Muscle of leg (tissue), 16 donors: ENCODE measurements at places on chromosomes 6 and 20. TPM values are rescaled to one million over a fixed set of nuclear protein-coding genes. Genes with fewer than 3 reads are reported as not detected.
A peak's percentile ranks its signal among the peaks of the same experiment; 100 is the strongest.

Gene BPIFB2
- not detected for total RNA-seq

Gene ZNF318
- 9.4 TPM for total RNA-seq

DNA sequence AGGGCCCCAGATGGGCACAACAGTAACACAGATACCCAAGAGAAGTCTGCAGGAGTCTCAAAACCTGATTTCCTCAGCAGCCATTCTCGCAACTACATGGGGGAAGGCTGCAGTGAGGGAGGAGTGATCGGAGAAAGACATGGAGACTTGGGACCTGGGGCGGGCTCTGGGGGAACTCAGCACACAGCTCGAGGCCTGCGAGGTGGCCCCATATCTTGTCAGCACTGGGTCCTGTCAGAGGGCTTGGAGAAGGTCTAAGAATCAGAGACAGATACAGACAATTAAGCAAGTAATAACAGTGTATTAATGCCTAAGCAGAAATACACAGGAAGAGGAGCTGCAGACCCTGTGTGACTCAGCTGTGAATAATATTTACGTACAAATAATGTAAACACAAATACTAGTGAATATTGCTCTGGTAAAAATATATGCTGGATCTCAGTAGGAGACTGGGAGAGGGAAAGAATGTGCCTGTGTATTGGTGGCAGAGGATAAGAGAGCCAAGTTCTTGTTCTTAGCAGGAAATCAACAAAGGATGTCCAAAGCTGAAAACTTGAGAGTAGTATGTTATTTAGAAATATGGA, 336.2 kb downstream of the ZFAND3 start:
- peak overlapping the region; percentile 10 for H3K27ac ChIP-seq
- no peak for DNase-seq
- H3K4me1 ChIP-seq, result peaks cover 26% of the 10 kb centered on the region
- H3K4me3 ChIP-seq, result no peak overlapping the region
- peaks cover 24% of the 10 kb centered on the region for H3K36me3 ChIP-seq

GRCh38 chr6:137765059-137765458, 102.0 kb upstream of the TNFAIP3 start:
- H3K27me3 ChIP-seq, result no peaks in the 10 kb centered on the region
- no peaks in the 10 kb centered on the region for H3K4me1 ChIP-seq
- no peaks in the 10 kb centered on the region for H3K36me3 ChIP-seq
- H3K4me3 ChIP-seq, result no peak overlapping the region
- H3K27ac ChIP-seq, result no peak overlapping the region

- peak overlapping the region; percentile 87 for H3K27ac ChIP-seq
- peaks cover 3% of the 10 kb centered on the region for H3K27me3 ChIP-seq
- DNase-seq, result peak; percentile 62
- peaks cover 36% of the 10 kb centered on the region for H3K4me1 ChIP-seq
- no peak overlapping the region for H3K4me3 ChIP-seq
These were observed 108.8 kb downstream of the PPP1R14C start for GRCh38 chr6:150251566-150252186.

DNA sequence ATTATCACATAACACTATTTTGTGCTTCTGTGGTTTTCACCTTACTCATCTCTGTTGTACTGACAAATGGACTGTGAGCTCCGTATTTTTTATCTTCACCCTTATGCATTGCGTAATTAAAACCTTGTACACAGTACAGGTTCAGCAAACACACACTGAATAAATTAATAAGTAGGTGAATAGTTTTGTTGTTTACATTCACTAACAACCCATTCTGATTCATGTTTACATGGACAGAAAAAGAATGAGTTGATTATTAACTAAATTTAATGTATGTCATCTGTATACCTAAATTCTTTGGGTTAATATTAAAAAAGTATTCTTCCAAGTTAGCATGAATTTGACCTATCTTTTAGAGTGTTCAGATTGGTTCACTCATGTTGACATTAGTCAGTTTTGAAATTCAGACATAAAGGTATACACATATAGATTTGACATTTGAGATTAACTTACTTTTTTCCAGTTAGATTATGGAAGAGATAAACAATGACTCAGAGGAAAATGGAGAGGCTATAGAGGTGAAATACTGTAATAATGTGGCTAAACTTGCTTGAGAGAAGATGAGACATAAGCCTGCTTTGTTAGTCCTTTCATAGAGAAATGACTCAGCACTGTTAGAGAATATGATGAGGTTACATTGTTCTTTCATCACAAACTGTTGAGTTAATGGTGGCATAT, 541.7 kb upstream of the FLRT3 start:
- no peak for DNase-seq
- H3K4me3 ChIP-seq, result no peak overlapping the region
- H3K4me1 ChIP-seq, result no peaks in the 10 kb centered on the region
- H3K27ac ChIP-seq, result no peak overlapping the region
- H3K27me3 ChIP-seq, result no peaks in the 10 kb centered on the region
- no peaks in the 10 kb centered on the region for H3K36me3 ChIP-seq

DNA sequence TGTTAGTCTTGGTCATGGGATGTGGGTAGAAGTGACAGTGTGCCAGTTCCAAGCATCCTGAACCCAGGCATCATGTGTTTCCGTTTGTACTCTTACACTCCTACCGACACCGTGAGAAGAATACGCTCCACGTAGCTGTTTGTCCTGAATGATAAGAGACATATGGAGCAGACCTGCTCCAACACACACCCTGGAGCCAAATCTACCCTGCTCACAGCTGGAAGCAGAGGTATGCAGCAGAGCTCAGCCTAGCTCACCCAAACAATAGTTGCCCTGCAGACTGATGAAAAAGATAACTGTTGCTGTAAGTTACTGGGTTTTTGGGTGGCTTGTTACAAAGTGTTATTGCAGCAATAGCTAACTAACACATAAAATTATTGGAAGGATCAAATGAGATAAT, 14.3 kb upstream of the PDSS2 start:
- H3K4me3 ChIP-seq, result no peak overlapping the region
- no peak overlapping the region for H3K27ac ChIP-seq
- no peak for DNase-seq

DNA sequence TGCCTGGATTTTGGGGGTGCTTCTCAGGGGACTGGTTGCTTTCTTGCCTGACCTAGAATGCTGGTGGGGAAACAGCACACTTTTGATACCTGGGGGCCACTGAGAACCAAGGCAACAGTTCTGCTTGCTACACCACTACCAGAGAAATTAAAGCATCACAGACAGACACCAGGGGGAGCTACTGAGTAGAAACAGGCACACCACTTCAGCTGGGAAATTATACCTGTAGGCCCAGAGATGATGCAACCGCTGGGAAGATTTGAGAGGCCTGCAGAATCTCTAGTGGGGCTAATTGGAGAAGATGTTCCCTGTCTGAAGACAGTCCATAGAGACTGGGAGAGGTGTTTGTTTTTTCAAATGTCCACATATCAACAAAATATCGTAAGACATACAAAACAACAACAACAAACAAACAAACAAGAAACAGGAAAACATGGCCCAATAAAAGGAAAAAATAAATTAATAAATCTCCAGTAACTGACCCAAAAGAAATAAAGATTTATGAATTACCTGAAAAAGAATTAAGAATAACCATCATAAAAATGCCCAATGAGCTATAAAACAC, 129.4 kb upstream of the RIN2 start:
- H3K36me3 ChIP-seq, result no peaks in the 10 kb centered on the region
- no peak overlapping the region for H3K4me3 ChIP-seq
- peak; percentile 37 for DNase-seq
- H3K27ac ChIP-seq, result no peak overlapping the region
- H3K4me1 ChIP-seq, result peaks cover 4% of the 10 kb centered on the region

Gene LRRC73
- 0.22 TPM for total RNA-seq

GRCh38 chr6:105317607-105318533, 85.0 kb downstream of the PREP start:
- H3K4me3 ChIP-seq, result no peak overlapping the region
- no peak for DNase-seq
- peaks cover 13% of the 10 kb centered on the region for H3K4me1 ChIP-seq
- H3K27ac ChIP-seq, result no peak overlapping the region

GRCh38 chr6:117607511-117607910, 5.2 kb upstream of the GOPC start:
- H3K4me1 ChIP-seq, result peaks cover 3% of the 10 kb centered on the region
- H3K4me3 ChIP-seq, result no peak overlapping the region
- peaks cover 2% of the 10 kb centered on the region for H3K27me3 ChIP-seq
- no peaks in the 10 kb centered on the region for H3K36me3 ChIP-seq
- no peak for DNase-seq
- no peak overlapping the region for H3K27ac ChIP-seq

- no peak for DNase-seq
- H3K4me1 ChIP-seq, result no peaks in the 10 kb centered on the region
- no peaks in the 10 kb centered on the region for H3K27me3 ChIP-seq
- no peak overlapping the region for H3K4me3 ChIP-seq
These were observed 621.5 kb upstream of the BTBD3 start for GRCh38 chr20:11296221-11296620.
